ENCODE measurements at places on chromosomes 2 and 18.

- no peak for DNase-seq
Observed at GRCh38 chr18:13265008-13265910, 46.7 kb downstream of the LDLRAD4 start.

DNA sequence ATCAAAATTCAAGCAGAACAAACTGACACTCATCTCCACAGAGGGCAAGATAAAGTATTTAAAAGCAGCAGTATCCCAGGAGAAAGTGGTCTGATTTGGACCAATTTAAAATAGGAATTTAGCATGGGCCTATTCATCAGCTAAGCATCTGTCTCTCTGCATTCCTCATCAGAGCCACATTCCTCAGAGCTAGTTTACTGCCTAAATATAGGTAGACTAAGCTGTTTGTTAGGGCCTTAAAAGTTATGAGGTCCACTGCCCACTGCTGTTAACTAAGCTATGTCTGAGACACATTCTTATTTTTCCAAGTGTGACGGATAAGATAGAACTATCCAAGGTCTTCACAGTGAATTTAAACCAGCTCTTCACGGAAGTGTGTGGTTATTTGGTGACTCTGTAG lies 17.6 kb downstream of the NEB start:
- no peak for DNase-seq

DNA sequence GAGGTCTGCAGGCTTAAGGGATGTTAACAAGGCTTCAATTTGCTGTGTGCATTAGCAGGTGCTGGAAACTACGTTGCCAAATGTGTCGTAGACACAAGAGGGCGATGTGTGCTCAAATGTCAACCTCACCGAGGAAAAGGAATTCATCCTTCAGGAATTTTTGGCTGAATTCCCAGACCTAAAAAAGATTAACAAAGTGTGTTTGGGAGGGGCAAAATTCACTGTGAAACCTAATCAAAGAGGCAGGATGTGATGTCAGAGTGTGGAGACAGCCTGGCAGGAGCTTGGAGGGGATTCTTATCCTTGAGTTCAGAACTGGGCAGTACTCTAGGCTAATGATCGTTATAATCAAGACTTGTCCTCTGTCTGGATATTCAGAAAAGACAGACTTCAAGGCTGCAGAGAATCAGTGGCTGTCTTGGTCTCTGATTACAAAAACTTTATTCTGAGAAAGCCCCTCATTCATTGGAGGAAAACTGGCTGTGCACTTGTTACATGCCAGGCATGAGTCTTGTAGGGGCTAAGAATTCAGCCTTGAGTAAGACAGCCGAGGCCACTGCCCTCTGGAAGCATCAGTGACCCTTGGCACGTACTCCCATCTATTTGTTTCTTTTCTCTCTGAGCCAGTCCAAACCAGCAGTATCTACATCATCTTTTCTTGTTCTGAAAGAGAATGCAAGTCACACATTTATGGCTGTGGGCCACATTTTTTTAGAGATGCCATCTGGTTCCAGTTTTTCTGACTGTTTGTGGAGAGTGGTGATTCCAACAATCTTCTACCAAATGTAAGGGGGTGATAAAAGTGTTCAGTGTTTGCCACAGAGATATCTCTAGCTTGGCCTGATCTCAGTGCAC lies 18.7 kb upstream of the SCYGR1 start:
- DNase-seq, result peak; percentile 60

GRCh38 chr2:9139491-9140443 lies 66.8 kb upstream of the ASAP2 start:
- DNase-seq, result peak; percentile 88

GRCh38 chr2:11142987-11143386 lies 12.3 kb upstream of the SLC66A3 start:
- no peak for DNase-seq

- no peak for DNase-seq
Observed at GRCh38 chr18:77597726-77598125, 348.1 kb downstream of the GALR1 start.

DNA sequence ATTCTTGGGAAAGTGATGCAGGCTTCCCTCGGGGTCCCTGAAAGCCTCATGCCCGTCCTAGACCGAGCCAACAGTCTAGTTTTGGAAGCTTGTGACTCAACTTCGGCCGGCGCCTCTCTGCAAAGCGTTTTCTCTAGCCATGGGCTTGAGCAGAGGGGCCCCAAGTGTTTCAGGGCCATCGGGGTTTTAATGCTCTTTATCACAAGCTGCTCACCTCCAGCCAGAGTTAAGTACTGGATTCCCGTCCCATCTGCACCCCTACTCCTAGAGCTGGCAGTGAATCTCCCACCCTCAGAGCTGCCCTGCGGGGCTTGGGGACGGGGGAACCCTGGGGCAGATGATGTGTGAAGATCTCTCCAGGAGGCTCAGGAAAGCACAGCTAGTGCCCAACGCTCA lies 7.3 kb downstream of the RAX start:
- DNase-seq, result no peak

DNA sequence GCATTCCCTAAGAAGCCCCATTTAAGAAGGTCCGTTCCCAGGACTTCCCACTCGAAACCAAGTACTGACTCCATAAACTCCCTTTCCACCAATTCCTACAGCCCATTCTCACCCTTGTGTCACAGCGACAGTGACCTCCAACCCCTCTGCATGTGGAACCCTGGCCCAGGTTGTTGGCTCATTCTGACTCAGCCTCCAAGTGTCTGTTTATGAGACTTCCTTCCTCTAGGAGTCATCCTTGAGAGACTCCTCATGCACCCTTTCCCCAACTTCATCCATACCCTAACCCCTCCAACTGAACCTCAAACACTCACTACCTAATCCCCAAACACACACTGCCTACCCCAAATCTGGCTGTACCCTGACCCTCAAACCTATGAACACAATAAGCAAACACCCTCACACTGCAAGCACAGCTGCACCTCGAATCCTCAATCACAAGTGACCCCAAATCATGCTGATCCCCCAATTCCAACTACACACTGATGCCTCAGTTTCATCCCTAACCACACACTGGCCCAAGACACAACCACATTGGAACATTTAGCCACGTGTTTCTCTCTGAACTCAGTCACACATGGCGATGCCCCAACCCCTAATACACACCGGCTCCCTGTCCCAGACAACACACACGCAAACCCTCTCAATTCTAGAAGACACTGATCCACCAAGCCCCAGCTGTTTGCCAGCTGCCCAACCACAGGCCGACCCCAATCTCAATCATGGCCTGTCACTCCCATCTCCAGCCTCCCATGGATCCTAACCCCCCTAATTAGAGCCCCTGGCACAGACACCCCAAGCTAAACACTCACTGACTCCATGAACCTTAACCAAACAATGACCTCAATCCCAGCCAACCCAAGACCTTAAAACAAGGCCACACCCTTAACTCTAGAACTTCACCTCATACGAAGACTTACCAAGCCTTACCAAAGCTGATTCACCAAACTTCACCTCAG lies 219.6 kb downstream of the CYP26B1 start:
- no peak for DNase-seq

GRCh38 chr2:222280795-222281194 lies 18.0 kb downstream of the PAX3 start:
- no peak for DNase-seq

Data from endothelial cell (in vitro differentiated cells).